Activated gamma-delta T cell (primary cell): ENCODE measurements at places on chromosomes 7 and 10.

GRCh38 chr7:1513657-1514095 is 9.5 kb upstream of the INTS1 start:
- DNase-seq: no peak

GRCh38 chr7:147858421-147858820 is 732.1 kb upstream of the C7orf33 start:
- DNase-seq: no peak

DNA sequence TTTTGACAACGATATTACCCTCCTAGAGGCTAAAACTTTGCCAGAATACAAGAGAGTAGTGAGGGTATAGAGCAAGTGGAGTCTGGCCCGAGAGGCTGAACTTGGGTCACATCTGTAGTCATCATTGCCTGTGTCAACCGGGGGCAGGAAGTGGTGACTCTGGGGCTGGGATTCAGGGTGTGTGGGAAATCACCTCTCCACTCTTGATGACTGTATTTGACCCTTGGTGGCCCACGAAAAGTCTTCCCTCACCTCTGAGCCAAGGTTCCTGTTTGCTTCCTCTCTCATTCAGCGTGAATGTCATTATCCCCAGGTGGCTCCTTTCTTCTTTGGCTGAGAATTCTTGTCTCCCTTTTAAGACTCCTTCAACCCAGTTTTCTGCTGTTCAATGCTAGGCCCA is 240.4 kb downstream of the ABCA13 start:
- no peak for DNase-seq

GRCh38 chr7:4109481-4110110 is 572.5 kb upstream of the FOXK1 start:
- DNase-seq: no peak

GRCh38 chr10:15169555-15170401 is 1.3 kb upstream of the NMT2 start:
- no peak for DNase-seq

DNA sequence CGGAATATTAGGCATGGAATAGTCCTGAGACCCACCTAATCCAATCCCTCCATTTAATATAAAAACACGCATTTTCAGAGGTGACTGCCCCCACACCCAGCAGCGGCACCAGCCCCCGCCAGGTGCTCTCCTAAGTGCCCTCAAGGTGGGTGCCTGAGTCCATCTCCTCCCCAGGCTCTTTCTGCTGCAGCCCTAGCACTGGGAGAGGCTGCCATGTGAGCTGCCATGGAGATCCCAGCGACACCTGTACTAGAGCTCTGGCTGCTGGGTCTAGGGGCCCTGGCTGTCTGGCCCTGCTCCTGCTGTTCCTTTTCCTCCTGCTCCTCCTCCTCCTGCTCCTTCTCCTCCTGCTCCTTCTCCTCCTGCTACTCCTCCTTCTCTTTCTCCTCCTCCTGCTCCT is 191.1 kb upstream of the BMPER start:
- no peak for DNase-seq

- no peak for DNase-seq
These were observed 26.1 kb downstream of the PLAC9 start for GRCh38 chr10:80158598-80159127.
